Esophagus squamous epithelium (tissue), 5 donors: ENCODE measurements at places on chromosomes 1 and 21.

- DNase-seq, result no peak
- no peaks in the 10 kb centered on the region for H3K36me3 ChIP-seq
- no peak overlapping the region for H3K27ac ChIP-seq
- H3K4me3 ChIP-seq, result no peak overlapping the region
- no peaks in the 10 kb centered on the region for H3K4me1 ChIP-seq
These were observed 13.6 kb upstream of the GPX7 start for GRCh38 chr1:52588535-52588934.

DNA sequence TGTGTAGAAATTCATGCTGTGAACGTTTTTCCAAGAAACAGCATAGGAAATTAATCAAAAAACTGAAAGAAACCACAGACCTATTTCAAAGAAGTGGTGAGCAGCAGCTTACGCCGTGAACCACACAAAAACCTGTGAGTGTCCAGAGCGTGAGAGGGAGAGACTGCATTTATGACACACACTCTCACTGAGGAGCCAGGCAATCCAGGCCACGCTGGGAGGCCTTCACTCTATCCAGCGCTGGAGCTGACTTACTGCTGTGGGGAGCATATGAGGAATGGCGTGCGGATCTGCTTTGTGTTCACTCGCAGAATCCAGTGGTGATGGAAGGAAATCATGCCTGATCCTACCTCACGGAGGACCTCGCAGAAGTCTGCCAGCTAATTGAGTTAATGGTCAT is 12.7 kb downstream of the ADAMTS1 start:
- H3K4me1 ChIP-seq, result peaks cover under 1% of the 10 kb centered on the region
- H3K36me3 ChIP-seq, result peaks cover 12% of the 10 kb centered on the region
- no peak overlapping the region for H3K4me3 ChIP-seq
- DNase-seq, result no peak
- H3K27ac ChIP-seq, result no peak overlapping the region

GRCh38 chr1:232596666-232597303 is 33.1 kb downstream of the SIPA1L2 start:
- no peak overlapping the region for H3K27ac ChIP-seq
- peaks cover 15% of the 10 kb centered on the region for H3K4me1 ChIP-seq
- H3K4me3 ChIP-seq, result no peak overlapping the region
- no peaks in the 10 kb centered on the region for H3K36me3 ChIP-seq
- H3K27me3 ChIP-seq, result no peaks in the 10 kb centered on the region

DNA sequence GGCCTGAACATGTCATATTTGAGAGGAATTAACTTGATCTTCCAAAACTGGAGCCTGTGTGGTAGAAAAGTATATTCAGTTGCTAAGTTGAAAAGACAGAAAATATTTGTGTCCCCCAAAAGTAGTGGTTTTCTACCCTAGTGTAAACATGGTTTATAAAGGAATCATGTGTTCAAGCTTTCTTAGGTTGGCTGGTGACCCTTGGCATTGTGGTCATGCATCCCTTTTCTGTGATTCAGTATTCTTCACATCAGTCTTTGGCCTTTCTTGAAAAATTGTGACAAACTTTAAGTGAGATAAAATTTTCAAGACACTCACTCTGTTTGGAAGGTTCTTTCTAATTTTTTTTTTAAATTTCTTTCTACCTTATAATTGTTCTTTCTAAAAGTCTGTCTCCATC is 193.2 kb downstream of the DHRS3 start:
- H3K27ac ChIP-seq, result peak overlapping the region; percentile 64
- H3K4me3 ChIP-seq, result no peak overlapping the region
- no peaks in the 10 kb centered on the region for H3K36me3 ChIP-seq
- no peaks in the 10 kb centered on the region for H3K4me1 ChIP-seq

DNA sequence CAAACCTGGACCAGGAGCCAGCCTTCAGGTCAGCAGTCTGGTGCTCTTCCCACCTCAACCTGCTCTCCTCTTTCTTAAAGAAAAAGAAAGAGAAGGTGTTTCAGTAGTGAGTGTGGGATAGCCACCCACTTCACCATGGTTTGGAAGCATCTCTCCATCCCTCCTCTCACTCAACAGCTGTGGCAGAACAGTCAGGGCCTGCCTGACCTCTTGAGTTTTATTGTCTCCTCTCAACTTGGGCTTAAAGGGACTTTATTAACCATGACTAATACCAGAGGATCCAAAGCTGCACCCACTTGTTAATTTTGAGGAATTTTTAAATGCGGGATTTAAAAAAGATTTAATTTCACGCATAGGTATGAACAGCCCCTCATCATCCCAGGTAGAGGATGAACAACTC is 570 bp upstream of the VASH2 start:
- no peak for DNase-seq
- no peaks in the 10 kb centered on the region for H3K27me3 ChIP-seq
- H3K36me3 ChIP-seq, result no peaks in the 10 kb centered on the region
- H3K4me3 ChIP-seq, result peak overlapping the region; percentile 62
- no peak overlapping the region for H3K27ac ChIP-seq

GRCh38 chr1:235206533-235207208 is 45.6 kb upstream of the RBM34 start:
- DNase-seq, result no peak
- H3K4me1 ChIP-seq, result no peaks in the 10 kb centered on the region
- no peak overlapping the region for H3K4me3 ChIP-seq
- H3K36me3 ChIP-seq, result peaks cover 66% of the 10 kb centered on the region

DNA sequence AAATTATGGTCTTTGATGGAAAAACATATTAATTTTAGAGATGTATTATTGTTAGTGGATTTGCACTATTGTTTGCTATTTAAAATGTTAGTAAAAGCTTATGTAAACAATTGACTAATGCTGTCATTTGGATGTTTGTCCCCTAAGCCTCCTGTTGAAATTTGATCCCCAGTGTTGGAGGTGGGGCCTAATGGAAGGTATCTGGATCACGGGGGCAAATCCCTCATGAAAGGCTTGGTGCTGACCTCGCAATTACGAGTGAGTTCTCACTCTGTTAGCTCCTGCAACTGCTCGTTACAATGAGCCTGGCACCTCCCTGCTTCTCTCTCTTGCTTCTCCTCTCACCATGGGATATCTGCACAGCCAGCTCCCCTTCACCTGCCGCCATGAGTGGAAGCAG is 14.3 kb downstream of the TMEM35B start:
- no peaks in the 10 kb centered on the region for H3K36me3 ChIP-seq
- no peak for DNase-seq
- no peak overlapping the region for H3K27ac ChIP-seq
- H3K4me1 ChIP-seq, result no peaks in the 10 kb centered on the region
- no peak overlapping the region for H3K4me3 ChIP-seq

DNA sequence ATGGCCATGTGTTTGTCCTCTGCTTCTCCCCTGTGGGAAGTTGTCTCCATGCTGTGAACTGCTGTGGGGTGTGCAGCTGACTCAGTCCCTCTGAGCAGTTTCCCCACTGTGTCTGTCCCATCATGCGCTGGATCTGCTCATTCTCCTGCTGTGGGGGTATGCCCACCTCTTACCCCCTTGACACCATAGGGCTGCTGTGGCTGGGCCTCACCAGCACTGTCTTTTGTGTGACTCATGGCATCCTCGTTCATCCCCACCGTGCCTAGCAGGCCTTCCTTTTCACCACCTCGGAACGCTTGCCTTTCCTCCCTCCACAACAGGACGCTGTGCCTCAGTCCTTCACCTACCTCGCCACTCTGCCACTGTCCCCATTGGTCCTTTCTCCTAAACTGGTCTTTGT is 27.3 kb downstream of the VANGL2 start:
- H3K36me3 ChIP-seq, result peaks cover 8% of the 10 kb centered on the region
- DNase-seq, result no peak
- peaks cover 7% of the 10 kb centered on the region for H3K4me1 ChIP-seq
- no peak overlapping the region for H3K27ac ChIP-seq
- H3K4me3 ChIP-seq, result no peak overlapping the region

GRCh38 chr1:168977618-168978017 is 128.9 kb upstream of the ATP1B1 start:
- H3K4me3 ChIP-seq, result no peak overlapping the region
- no peaks in the 10 kb centered on the region for H3K36me3 ChIP-seq
- H3K27me3 ChIP-seq, result no peaks in the 10 kb centered on the region
- H3K27ac ChIP-seq, result no peak overlapping the region
- H3K4me1 ChIP-seq, result no peaks in the 10 kb centered on the region

- no peak overlapping the region for H3K27ac ChIP-seq
- H3K27me3 ChIP-seq, result no peaks in the 10 kb centered on the region
- no peak for DNase-seq
- no peaks in the 10 kb centered on the region for H3K36me3 ChIP-seq
- H3K4me3 ChIP-seq, result no peak overlapping the region
- peaks cover 5% of the 10 kb centered on the region for H3K4me1 ChIP-seq
These were observed 162.2 kb downstream of the DPYD start for GRCh38 chr1:97758541-97759057.
